ENCODE measurements at places on chromosomes 12 and 14. TPM values are rescaled to one million over a fixed set of nuclear protein-coding genes. Genes with fewer than 3 reads are reported as not detected.

DNA sequence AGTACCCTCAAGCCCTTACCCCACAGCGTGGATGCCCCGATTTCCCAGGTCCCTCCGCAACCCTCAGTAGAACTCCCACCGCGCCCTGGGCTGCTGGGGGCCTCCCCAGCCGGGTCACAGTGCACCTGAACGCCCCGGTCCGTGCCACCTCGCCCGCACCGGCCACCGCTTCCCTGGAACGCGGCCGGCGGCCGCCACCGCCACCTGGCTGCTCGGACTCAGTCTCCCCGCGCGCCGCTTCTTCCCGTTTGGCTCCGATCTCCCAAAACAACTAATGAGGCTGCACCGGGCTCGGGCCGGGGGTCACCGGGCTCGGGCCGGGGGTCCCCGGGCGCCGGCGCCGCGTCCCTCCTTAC, 1.0 kb downstream of the ITPK1 start:
- DNase-seq, result no peak

GRCh38 chr12:40313928-40314327, 89.1 kb downstream of the LRRK2 start:
- DNase-seq, result no peak

Gene NGB
- total RNA-seq, result not detected

Gene STYK1
- not detected for total RNA-seq

Gene OVCH1
- total RNA-seq, result not detected

Data from activated B cell treated with CpG ODN at 0.5 μM for 24 hours (primary cell).